ENCODE measurements at places on chromosomes 13 and 19.

DNA sequence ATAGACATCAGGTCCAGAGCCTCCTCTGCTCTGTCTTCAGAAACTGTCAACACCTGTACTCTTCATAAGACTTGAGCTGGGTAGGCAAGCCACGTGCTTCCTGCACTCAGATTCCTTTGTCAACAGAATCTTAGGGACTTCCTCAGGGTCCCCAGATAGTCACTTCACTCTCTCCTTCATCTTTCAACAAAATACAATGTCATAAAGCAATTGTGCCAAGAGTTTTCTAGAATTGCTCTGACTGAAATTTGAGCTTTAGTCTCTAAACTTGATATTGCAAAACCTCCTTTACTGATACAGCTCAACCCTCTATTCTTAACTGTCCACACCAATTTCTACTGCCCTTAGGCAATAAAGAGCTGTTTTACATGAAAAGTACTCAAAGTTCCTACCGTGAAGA, 179.9 kb downstream of the IRS2 start:
- DNase-seq = no peak

GRCh38 chr19:56162258-56162657, 13.6 kb upstream of the GALP start:
- DNase-seq = no peak

DNA sequence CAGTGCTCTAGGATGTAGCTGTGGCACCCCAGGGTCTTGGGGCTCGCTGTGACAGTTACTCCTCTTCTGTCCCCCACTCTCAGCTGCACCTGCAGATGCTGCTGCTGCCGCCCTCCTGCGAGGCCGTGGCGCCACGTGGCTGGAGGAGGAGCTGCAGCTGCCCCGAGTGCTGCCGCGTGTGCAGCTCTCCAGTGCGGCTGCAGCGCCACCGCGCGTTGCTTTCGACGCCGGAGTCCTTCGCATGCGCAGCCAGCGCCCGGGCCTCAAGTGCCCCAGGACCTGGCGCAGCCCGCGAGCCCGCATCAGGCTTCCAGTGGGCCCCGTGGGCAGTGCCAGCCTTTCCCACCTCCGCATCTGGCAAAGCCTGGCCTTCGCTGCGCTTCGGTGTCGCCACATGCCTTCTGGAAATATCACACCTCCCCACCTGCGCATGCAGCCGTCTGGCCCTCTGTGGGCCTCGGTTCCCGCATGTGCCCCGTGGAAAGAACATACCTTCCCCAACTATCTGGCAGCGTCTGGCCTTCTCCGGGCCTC, 692 bp upstream of the ZNF580 start:
- DNase-seq = no peak

DNA sequence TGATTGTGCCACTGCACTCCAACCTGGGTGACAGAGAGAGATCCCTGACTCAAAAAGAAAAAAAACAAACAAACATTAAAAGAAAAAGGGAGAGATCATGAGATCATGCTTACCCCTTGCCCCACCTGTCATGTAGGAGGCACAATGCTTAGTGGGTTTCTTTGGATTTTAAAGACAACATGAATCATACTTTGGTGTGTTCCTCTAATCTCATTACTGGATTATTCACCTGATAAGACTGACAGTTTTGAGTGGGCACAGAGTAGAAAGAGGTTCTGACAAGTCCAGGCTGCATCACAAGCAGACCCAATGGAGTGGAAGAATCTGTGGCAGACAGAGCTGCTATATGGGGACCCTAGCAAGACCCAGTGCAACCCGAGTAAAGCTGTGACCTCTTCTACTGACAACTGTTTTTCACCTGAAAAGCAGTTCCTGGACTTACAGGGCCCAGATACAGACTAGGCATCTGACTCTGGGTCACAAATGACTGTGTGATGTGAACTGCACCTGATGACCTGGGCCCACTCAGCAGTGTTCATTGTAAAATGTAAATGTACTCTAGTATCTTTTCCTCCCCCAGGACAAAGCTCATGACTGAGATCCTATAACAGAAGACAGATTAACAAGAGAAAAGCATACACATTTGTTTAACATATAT, 28.9 kb upstream of the USP12 start:
- no peak for DNase-seq

DNA sequence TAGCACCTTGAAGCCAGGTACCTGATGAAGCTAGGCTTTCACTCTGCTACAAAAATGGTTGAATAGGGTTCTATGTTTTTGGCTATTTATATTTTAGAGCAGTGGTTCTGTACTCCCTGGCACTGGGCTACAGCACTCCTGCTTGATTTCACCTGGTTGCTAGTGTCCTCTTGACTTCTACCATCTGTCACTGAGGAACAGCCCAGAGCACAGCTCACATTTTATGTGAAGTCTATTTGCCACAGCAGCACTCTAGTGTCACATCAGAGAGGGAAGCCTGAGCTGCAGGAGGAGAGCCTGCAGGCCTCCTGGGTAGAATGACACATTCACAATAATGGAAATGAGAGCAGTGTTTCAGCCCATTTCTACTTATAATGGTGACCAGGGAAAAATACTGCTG, 184.2 kb downstream of the ZNF486 start:
- DNase-seq = no peak

- no peak for DNase-seq
These were observed 3.6 kb downstream of the ZIC5 start for GRCh38 chr13:99967869-99968520.

GRCh38 chr13:61286148-61286745, 129.4 kb downstream of the PCDH20 start:
- no peak for DNase-seq

DNA sequence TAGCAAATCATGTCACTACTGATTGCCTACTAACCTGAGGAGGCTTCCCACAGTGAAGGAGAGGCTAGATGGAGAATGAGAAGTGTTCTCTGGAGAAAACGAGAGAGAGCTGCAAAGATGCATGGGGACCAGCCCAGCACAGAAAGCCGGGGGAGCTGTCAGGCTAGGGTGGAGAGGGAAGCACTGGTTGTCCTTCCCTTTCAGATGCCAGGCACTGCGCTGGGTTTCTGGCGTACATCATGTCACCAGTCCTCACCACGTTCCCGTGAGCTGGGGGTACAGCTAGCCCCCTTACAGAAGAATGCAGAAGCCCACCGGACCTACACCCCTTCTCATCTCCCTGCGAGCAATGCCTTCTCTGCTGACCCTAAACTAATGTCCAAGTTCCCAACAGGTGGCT, 86.0 kb downstream of the STK24 start:
- no peak for DNase-seq

- DNase-seq = no peak
These were observed 368.2 kb upstream of the TSHZ3 start for GRCh38 chr19:31717269-31717923.

GRCh38 chr13:40428354-40428753, 238.1 kb downstream of the FOXO1 start:
- no peak for DNase-seq

- DNase-seq = no peak
These were observed 25.7 kb downstream of the NOVA2 start for GRCh38 chr19:45947926-45948325.

DNA sequence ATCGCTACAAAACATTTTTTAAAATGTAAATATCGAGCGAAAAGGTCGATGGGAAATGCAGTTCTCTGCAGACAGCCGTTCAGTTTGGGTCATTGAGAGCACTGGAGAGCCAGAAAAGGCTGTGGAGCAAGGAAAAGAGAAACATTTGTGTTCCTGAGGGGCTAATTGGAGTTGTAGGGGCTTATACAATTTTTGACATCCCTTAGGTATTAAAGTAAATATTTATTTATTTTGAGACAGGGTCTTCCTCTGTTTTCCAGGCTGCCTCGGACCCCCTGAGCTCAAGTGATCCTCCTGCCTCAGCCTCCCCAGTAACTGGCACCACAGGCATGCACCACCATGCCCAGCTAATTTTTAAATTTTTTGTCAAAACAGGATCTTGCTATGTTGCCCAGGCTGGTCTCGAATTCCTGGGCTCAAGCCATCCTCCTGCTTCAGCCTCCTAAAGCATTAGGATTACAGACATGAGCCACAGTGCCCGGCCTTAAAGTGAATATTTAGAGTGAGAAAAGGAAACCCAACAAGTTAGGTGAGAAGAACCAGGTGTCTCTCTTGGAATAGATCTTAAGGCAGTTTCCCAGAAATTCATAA, 825 bp upstream of the YIF1B start:
- no peak for DNase-seq

- DNase-seq = no peak
These were observed 3.4 kb downstream of the ZNF823 start for GRCh38 chr19:11735375-11735774.

GRCh38 chr13:98866882-98867281, 111.0 kb downstream of the DOCK9 start:
- DNase-seq = no peak

DNA sequence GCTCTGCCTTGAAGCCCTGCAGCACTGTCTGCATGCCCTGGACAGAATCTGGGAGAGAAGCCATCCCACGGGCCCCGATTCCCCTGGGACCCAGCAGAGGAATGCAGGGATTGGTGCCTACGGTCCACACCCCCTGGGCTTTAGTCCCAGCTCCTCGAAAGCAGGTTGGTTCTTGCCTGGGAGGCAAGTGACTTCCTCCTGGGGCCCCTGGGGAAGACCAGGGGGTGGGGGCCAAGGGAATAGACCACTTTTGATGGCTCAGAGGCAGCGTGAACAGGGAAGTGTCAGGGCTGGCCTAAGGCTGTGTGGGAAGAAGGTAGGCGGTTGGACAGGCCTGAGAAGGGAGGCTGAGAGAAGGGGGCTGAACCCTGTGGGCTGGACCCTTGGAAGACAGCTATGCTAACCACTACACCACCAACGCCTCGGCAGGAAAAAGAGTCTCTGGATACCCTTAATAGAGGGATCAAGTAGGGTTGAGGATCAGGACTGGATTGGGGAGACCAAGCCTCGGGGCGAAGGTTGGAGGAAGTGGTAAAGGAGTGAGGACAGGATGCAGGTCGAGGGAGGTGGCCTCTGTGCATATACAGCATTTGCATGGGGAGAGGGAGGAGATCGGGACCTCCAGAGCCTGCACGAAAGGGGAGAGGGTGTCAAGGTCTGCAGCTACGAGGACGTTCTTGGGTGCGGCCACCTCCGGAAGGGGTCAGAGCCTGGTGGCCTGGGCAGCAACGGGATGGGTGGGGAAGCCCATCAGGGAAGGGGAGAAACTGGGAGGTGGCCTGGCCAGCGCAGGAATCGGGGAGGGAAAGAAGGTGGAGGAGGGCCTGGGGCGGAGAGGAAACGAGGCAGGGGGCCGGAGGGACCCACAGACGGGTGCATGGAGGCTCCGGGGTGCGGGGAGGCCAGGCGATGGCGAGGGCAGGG, 709 bp downstream of the DPP9 start:
- no peak for DNase-seq
